NCI-H2107 (cell line): ENCODE measurements at places on chromosomes 4 and X.

- DNase-seq: no peak
These were observed 373 bp upstream of the SMIM43 start for GRCh38 chr4:121765368-121765705.

GRCh38 chr4:140427919-140428471 is 547 bp upstream of the CLGN start:
- peak; percentile 1 for DNase-seq

DNA sequence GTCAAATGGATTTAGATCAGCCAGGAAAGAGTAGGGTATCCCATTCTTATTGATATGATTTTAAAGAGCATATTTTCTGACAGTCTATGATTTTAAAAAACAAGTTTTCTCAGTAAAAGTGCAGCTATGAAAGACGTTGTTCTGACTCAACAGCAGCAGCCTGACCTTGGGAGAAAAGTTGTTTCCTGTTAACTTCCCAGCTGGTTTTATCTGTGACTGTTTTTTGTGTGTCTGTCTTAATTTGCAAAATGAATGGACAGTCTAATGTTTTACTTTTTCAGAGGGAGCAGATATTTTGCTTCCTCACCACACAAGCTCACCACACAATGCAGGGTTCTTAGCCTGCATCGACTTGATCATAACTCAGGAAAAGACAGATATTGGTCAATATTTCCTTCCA is 764 bp upstream of the MTHFD2L start:
- no peak for DNase-seq

GRCh38 chrX:31805781-31806180 is 733.9 kb upstream of the FTHL17 start:
- no peak for DNase-seq

DNA sequence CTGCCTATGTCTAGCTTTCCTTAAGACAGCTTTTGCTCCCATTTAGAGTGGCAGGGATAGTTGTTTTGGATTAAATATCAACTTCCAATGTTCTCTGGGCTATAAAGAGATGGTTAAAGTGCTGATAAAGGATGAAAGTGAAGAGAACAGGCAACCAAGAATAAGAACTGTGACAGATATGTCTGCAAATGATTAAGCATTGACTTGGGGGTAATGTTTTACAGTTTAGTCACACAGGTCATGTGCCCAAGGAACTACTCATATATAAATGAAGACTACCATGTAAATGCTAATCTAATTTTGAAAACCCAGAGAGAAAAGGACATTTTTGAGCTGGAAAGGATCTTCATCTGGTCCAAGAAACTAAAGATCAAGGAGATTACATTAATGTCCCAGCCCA is 42.1 kb downstream of the RBMX2 start:
- DNase-seq: no peak

- DNase-seq: no peak
These were observed 45.7 kb downstream of the BEND2 start for GRCh38 chrX:18174971-18175370.

DNA sequence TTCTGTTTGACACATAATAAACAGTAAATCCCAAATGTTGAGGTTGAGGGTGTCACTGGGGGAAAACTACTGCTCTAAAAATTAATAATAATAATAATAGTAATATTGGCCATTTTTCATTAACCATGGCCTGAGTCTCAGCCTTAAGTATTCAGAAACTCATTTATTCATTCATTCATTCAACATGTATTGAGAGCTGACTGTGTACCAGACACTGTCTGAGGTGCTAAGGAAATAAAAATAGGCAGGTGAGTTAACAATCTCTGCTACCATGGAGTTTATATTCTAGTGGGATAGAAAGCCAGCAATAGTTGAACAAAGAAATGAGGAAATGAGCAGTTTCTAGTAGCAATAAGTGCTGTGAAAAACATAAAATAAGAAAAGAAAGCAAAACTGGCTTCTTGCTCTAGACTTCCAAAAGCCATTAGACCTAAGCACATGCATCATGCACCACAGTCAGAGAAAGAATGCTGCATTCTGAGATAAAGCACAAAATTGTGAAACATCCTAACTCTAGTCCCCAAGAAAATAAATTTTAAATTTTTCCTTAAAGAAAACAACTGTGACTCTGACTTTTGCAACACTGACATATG is 278.7 kb downstream of the RCHY1 start:
- DNase-seq: no peak

GRCh38 chrX:111168314-111168713 is 72.3 kb downstream of the PAK3 start:
- no peak for DNase-seq

DNA sequence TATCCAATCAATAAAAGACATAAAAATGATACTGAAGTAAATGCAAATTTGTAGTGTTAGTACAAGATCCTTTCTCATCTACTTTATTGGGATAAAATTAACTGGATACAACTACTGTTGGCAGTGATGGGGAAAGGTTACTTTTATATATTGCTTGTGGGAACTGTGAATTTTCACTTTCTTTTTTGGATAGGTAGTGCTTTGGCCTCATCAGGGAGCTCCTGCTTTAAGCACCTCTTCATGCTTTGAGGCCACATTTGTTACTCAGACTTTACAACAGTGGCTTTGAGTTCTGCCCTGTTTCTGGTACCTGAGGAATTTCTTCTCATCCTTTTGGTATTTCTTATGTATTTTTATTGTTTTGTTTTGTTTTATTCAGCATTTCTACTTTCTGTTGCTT is 316.8 kb upstream of the ZCCHC13 start:
- no peak for DNase-seq

- no peak for DNase-seq
These were observed 143.9 kb upstream of the DIPK2B start for GRCh38 chrX:45344594-45344993.

DNA sequence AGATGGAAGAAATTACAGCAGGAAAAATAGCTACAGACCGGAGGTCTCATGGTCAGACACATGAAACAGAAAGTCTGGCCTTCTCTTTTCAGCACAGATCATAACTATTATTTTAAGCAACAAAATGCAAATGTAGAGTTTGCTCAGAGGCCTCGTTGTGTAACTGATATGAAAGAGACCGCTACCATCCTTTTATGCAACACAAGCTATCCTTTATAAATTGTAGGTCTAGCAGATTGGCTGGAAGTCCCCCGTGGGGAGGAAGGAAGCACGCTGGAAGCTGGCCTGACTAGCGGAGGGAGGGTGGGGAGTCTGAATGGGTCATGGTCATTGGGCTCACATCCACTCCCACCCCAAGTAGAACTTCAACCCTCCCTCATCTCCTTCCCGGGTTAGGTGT is 27.7 kb downstream of the DMP1 start:
- DNase-seq: no peak
